ENCODE measurements at places on chromosomes 2 and 18.

DNA sequence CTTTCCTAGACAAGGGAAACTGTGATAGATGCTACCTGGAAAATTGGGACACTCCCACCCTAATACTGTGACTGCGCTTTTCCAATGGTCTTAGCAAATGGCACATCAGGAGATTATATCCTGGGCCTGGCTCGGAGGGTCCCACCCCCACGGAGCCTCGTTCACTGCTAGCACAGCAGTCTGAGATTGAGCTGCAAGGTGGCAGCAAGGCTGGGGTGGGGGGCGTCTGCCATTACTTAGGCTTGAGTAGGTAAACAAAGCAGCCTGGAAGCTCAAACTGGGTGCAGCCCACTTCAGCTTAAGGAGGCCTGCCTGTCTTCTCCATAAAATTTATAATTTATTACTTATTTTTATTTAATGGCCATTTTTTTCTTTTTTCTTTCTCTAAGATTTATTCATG is 802.1 kb upstream of the SLC39A10 start:
- no peak for DNase-seq

DNA sequence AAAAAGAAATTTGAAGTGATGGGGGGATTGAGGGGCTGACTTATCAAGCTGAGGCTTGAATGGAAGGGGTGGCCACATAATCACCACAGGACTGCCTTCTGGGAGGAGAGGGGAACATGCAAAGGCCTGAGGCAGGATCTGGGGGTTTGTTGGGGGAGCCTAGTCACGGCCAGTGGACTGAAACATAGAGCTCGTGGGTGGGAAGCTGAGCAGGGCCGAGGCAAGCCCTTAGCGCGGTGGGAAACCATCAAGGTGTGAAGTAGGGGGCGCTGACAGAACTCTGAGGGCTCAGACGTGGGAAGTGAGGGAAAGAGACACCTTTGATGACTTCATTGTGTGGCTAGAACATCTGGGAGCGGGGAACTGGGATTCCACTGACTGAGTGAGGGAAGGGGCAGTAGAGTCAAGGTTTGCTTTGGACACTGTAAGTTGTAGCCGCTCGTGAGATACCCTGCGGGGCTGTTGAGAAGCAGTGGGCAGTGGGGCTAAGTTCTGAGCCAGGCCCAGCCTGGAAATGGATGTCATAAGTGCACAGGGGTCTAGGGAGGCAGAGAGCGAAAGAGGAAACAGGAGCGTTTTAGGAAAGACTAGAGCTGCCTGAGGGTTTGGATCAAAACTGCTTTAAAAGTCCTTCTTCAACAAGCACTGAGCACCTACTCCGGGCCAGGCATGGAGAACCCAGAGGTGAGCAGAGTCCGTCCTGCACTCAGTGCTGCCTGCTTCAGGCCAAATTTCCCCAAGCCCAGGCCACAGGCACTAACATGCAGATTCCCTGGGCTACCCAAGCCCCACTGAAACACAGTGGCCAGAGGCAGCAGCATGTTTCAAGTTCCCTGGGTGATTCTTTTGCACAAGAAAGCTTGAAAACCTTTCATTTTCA is 686 bp upstream of the SNORC start:
- no peak for DNase-seq

- no peak for DNase-seq
Observed at GRCh38 chr2:145185696-145186095, 665.8 kb upstream of the ZEB2 start.

- no peak for DNase-seq
Observed at GRCh38 chr2:174337337-174338146, 2.8 kb downstream of the SP9 start.

DNA sequence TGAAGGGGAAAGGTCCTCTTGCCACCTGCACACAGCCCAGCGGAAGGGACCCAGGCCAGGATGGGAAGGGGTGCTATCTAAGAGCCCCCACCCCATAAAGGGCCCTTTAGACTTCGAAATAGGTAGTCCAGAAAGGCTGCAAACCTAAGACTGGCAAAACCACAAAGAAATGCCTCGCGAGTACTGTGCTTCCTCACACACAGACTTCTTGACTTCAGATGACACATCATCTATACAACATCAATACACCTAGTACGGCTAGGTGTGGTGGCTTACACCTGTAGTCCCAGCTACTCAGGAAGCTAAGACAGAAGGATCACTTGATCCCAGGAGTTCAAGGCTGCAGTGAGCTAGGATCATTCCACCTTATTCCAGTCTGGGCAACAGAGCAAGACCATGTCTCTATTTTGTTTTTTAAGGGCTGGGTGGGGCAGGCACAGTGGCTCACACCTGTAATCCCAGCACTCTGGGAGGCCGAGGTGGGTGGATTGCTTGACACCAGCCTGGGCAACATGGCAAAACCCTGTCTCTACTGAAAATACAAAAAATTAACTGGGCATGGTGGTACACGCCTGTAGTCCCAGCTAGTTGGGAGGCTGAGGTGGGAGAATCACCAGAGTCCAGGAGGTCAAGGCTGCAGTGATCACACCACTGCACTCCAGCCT is 125.8 kb downstream of the CABLES1 start:
- DNase-seq: no peak

- DNase-seq: no peak
Observed at GRCh38 chr18:31830686-31831085, 70.0 kb upstream of the SLC25A52 start.

- no peak for DNase-seq
Observed at GRCh38 chr18:55422456-55423180, 165.4 kb downstream of the TCF4 start.

- DNase-seq: no peak
Observed at GRCh38 chr2:67471681-67472080, 74.5 kb downstream of the ETAA1 start.

DNA sequence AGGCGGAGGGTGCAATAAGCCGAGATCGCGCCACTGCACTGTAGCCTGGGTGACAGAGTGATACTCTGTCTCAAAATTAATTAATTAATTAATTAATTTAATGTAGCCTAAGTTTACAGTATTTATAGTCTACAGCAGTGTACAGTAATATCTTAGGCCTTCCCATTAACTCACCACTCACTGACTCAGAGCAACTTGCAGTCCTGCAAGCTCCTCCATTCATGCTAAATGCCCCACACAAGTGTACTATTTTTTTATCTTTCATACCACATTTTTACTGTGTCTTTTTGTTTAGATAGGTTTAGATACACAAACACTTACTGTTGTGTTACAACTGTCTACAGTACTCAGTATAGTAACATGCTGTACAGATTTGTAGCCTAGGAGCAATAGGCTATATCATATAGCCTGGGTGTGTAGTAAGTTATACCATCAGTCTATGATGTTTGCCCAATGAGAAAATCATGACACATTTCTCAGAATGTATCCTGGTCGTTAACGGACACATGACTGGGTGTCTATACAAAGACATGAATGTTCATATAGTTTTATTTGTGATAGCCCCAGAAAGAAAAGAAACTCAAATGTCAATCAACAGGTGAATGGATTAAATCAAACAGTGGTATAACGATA is 15.8 kb upstream of the RNU2-63P start:
- DNase-seq: no peak

GRCh38 chr18:55390898-55391297 is 197.1 kb downstream of the TCF4 start:
- no peak for DNase-seq

DNA sequence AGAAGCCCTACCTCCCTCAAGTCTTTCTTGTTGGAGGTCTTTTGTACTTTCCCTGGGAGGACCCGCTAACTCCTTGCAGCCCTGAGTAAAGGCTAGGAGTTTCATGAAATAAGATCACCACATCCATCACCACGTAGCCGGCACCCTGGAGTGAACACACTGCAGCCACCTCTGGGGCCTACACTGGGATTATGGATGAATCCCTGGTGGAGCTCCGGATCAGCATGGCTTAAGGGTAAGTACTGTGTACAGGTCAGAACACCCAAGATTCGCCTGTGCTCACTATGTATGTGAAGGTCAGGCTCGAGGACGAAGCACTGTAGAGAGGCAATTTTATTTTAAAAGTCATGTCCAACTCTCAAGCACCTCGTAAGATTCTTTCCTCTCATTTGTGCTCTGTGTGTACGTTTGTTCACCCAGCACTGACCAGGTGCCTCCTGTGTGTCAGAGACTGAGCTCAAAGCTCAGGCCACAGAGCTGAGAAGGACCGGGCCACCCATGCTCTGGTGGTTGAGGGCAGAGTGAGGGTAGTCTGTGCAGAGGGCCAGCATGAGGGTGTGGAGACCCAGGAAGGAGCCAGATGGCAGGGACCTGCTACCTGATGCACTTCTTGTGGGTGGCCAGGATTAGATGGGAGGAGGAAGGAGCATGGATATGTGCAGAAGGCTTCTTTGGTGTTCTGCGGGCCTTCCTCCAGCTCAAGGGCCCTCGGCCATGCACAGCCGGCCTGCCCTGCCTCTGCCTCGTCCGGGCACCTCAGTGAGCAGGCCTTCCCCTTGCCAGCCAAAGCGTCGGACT is 66.7 kb upstream of the TFCP2L1 start:
- DNase-seq: no peak

DNA sequence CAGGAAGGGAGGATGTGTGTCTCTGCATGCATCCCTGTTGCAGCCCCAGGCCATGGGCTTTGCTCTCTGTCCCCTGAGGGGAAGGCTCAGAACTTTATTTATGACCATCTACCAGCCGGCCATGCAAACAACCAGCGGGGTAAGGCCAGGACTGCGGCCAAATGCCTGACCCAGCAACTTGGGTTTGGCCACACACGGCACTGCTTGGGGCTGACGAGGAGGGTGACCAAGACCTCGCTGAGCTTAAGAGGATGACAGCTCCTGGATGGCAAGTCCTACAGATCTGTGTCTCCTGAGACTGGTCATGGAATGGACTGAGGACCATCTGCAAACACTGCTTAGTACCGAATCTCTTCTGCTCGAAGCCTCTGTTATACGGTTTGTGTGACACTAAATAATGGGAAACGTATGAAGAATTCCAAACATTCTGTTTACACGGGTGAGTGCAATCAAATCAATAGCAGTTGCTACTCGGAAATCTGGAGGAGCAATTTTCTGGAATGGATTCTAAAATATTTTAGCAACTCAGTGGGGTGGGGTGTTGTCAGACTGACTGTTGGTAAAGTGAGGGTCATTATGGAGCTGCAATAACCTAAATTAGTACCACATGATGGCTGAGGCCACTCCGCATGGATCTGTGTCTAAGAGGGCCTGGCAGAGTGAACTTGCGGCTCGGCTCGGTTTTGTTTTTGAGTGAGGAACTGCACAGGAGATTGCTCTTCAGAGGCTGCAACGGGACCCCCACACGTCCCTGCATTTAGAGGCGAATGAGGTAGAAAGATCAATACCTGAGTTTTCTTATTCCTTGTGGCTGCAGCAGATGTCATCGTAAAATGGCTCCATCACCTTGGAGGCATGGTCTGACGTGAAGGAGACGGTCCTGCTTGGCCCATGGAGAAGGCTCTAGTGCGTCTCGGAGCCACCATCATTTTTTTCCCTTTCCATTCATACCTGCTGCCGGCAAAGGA is 26.6 kb downstream of the TMEM18 start:
- DNase-seq: no peak

Measured in frontal cortex (tissue), 4 donors.